ENCODE measurements at places on chromosomes 3 and 15. TPM values are rescaled to one million over a fixed set of nuclear protein-coding genes. Genes with fewer than 3 reads are reported as not detected.

DNA sequence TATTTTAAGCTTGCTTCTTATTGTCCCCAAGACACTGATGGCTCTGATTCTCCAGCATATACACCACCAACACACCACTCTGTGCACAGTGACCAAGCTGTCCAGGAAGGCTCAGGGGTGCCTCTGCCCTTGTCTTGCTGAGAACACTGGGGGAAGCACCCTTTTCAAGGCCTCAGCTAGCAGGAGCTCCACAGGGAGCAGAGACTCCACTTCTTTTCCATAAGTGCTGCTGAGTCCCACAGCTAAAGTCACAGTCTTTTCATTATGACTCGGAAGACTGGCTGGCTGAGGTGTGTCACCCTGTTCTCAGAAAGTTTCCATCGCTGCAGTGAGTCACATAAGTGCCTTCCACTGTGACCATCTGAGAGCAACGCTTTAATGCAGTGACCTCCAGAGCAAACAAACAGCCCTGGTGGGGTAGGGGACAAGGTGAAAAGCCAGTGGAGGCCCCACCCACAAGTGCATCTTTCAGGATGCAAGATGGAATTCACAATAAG, 226.9 kb upstream of the CHRNA7 start:
- no peaks in the 10 kb centered on the region for H3K36me3 ChIP-seq
- no peaks in the 10 kb centered on the region for H3K4me1 ChIP-seq
- H3K27me3 ChIP-seq, result no peaks in the 10 kb centered on the region
- no peak overlapping the region for H3K4me3 ChIP-seq

DNA sequence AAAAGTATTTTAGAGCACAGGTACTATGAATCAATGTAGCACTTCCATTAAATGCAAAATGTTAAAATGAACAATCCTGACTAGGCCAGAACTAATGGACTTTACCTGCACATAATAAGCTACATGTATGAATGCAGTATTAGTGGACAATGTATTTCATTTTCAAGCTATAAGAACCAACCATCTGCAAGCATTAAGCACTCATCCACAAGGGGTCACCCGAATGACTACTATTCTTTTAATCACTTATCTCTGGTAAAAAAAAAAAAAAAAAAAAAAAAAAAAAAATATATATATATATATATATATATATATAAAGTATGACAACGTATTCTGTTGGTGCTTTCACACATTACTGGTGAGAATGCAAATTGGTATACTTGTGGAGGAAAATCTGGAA, 7.2 kb downstream of the HERC1 start:
- peaks cover 78% of the 10 kb centered on the region for H3K4me1 ChIP-seq
- no peaks in the 10 kb centered on the region for H3K36me3 ChIP-seq
- H3K4me3 ChIP-seq, result no peak overlapping the region
- no peak for DNase-seq
- peak overlapping the region; percentile 64 for H3K27ac ChIP-seq

DNA sequence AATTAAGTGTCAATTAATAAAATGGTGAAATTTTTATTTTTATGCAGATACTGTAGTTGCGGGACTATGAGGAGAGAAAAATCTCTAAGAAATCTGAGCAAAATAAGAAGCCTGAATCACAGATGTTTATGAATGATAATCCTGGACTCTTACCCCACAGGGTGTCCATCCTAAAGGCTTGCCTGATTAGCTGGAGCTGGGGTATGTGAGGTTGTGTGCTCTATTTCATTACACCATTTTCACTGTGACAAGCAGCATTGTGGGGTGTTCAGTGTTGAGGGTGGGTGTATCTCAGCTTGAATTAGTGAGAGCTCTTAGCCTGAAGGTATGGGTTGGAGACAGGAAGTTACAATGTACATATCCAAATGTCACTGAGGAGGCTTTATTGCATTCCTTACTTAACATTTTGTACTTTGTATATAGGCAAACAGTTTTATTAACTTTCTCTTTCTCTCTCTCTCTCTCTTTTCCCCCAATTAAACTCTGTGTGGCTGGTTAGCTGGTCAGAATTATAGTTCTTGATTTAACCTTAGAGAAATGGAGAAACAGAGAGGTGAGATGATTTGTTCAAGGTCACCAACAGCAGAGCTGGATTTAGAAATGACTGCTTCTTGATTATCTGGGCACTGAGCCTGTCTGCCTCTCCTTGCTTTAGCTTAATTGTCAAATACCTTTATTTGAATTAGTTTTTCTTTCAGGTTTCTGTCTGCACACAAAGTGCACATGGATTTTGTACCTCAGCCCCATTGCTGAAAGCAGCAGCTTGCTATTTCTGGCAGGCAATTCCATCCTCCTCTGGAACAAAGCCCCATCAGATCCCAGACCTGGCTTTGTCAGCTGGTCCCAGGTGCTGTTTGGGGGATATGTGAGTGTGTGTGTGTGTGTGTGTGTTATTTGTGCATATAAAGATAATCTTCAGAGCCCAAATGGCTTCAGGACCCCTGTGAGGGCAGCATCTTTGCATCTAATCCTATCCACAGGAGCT, 35.8 kb downstream of the GJD2 start:
- peaks cover 51% of the 10 kb centered on the region for H3K27me3 ChIP-seq
- no peak for DNase-seq
- H3K4me3 ChIP-seq, result no peak overlapping the region

- H3K27me3 ChIP-seq, result no peaks in the 10 kb centered on the region
- peaks cover 9% of the 10 kb centered on the region for H3K36me3 ChIP-seq
- no peaks in the 10 kb centered on the region for H3K4me1 ChIP-seq
- H3K27ac ChIP-seq, result no peak overlapping the region
- no peak overlapping the region for H3K4me3 ChIP-seq
- no peak for DNase-seq
Measured at GRCh38 chr3:10093678-10094077, 14.4 kb downstream of the FANCD2OS start.

DNA sequence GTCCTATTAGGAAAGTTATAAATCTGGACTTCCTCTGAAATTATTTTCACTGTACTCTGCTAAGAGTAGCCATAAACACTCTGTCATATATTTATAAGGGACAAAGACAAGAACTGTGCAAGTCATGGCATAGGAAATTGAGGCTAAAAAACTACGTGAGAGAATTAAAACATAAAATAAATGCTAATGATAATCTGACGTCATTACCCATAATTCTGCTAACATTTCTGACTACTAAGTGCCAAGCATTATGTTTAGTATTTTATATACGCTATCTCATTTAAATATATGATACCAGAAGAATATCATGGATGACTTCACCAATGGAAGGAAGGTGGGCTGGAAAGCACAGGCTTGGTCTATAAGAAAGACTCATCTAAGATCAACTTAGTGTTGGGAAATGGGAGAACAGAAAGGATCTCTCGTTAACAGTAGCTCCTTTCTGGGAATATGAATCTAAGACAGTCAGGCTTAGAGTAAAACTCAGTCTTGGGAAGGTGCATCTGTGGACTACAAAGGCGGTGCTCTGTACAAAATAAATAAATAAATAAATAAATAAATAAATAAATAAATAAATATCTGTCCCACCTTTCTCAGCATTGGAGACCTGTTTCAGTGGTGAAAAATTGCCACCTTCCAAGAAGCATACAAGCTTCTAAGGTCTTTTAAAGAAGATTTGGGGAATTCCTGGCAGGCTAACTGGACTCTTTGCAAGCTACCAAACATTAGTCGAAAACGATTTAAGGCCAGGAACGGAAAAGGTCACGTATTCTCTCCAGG, 267.4 kb downstream of the CGGBP1 start:
- no peaks in the 10 kb centered on the region for H3K36me3 ChIP-seq
- H3K27ac ChIP-seq, result no peak overlapping the region
- H3K4me1 ChIP-seq, result peaks cover 31% of the 10 kb centered on the region
- H3K27me3 ChIP-seq, result peaks cover 67% of the 10 kb centered on the region

GRCh38 chr15:81547521-81548132, 173.6 kb upstream of the TMC3 start:
- H3K27me3 ChIP-seq, result peaks cover 9% of the 10 kb centered on the region
- no peaks in the 10 kb centered on the region for H3K36me3 ChIP-seq
- DNase-seq, result no peak
- H3K27ac ChIP-seq, result no peak overlapping the region
- no peaks in the 10 kb centered on the region for H3K4me1 ChIP-seq

DNA sequence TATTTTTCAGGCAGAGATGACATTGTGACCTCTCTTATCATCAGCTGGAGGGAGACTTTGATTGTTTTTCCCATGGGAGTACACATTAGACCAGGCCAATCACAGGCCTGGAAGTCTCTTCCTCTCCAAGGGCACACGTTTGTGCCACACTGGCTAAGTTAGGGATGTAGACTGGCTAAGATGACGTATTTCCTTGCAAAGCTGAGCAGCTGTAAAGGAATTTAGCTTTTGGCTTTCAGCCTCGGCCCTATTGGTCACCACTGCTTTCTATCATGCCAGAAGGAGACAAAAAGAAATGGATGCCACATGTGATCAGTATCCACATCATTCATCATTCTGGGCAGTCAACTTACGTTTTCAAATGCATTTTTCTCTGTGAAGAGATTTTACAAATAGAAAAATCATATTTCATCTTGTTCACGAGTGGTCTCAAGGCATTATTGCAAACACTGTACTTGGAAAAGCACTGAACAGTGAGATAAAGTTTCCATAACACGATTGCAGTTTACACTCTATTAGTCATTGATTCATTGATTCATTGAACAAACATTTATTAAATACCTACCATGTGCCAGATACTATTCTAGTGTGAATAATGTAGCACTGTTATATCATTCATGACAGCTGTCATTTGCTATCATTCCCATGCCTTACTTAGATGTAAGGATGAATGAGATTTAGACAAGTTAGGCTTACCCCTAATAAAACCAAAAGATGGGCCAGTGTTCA, 27.0 kb upstream of the RNF7 start:
- H3K4me3 ChIP-seq, result no peak overlapping the region
- H3K27ac ChIP-seq, result no peak overlapping the region
- H3K36me3 ChIP-seq, result no peaks in the 10 kb centered on the region

- peak overlapping the region; percentile 94 for H3K4me3 ChIP-seq
- H3K27ac ChIP-seq, result peak overlapping the region; percentile 100
- peaks cover 54% of the 10 kb centered on the region for H3K36me3 ChIP-seq
- no peaks in the 10 kb centered on the region for H3K27me3 ChIP-seq
- DNase-seq, result no peak
- peaks cover 67% of the 10 kb centered on the region for H3K4me1 ChIP-seq
Measured at GRCh38 chr3:150759947-150760346, 3.0 kb downstream of the SIAH2 start.

- no peak for DNase-seq
- H3K27ac ChIP-seq, result no peak overlapping the region
- H3K36me3 ChIP-seq, result no peaks in the 10 kb centered on the region
- peaks cover 12% of the 10 kb centered on the region for H3K4me1 ChIP-seq
Measured at GRCh38 chr15:45389351-45389750, 11.0 kb upstream of the GATM start.

DNA sequence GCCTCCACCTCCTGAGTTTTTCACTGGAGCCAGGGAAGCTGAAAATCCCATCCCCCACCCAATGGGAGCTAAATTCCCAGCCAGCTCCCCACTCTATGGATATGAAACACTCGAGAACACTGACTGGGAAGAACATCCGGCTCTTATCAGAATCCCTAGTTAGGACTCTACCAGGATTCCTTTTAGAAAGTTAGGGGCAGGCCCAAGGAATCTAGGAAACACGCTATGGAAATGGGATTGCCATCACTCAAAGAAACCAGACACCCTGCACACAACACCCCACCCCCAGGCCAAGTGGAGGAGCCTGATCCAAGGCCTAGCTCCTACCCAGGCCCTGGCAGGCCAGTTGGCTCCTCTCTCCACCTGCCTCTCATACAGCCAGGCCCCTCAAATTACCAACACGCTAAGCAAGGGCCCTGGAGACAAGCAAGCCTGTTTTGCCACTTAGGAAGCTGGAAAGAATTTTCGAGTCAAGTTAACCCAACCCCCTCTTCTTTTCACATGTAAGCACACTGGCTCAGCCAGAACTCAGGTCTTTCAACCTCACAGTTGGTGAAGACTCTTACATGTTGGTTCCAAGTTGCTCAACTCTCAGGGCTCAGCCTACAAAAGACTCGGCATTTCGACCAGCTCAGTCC, 75.5 kb downstream of the RBPMS2 start:
- peak overlapping the region; percentile 87 for H3K4me3 ChIP-seq
- peaks cover 82% of the 10 kb centered on the region for H3K4me1 ChIP-seq
- no peaks in the 10 kb centered on the region for H3K27me3 ChIP-seq

Gene C2CD4A
- 1.8 TPM for total RNA-seq

Gene AHSG
- total RNA-seq, result 0.14 TPM

Gene GABRR3
- total RNA-seq, result not detected

Gene CCDC80
- not detected for total RNA-seq

Measured in activated T-cell treated with anti-CD3 and anti-CD28 coated beads, Interleukin-2, amount 50 U/mL, for 72 hours (primary cell).